Esophagus squamous epithelium (tissue), 5 donors: ENCODE measurements at places on chromosomes 2 and 18. TPM values are rescaled to one million over a fixed set of nuclear protein-coding genes. Genes with fewer than 3 reads are reported as not detected.

The USP14 gene
- total RNA-seq = 31.1 TPM

The TMEM247 gene
- total RNA-seq = not detected

The CHST9 gene
- total RNA-seq = 4.5 TPM

The BBS5 gene
- total RNA-seq = 1.4 TPM

The ARHGAP28 gene
- 2.6 TPM for total RNA-seq

The ELOA2 gene
- not detected for total RNA-seq

The DPP10 gene
- 0.38 TPM for total RNA-seq

The DUSP28 gene
- total RNA-seq = 2.0 TPM

The IL1RL1 gene
- 10.9 TPM for total RNA-seq
